Activated CD8-positive, alpha-beta memory T cell treated with anti-CD3 and anti-CD28 coated beads for 1 hour (primary cell): ENCODE measurements at places on chromosomes 5 and 9.

DNA sequence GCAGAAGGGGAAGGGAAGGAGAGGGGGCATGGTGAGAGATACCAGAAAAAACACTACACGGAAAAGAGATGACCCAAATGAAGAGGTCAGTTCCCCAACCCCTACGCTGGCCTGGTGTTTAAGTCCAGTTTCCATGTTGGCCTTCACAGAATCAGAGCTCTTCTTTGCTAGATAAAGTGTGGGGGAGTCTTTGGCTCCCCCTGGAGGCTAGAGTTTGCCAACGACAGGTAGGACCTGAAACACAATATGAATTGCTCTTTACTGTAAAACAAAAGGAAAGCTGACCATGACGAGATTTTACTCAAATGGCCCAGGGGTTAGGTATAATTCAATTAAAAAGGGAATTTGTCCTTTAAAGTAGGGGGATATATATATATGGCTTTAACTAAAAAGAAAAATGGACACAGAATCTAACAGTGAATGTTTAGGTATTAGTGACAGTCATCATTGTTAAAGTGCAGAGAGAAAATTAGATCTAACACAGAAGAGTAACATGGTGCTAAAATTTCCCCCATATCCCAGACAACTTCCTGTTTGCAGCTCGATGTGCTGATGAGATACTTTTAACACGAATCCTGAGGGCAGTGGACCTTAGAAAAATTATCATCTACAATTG is 92.0 kb downstream of the SV2C start:
- peak; percentile 33 for DNase-seq

DNA sequence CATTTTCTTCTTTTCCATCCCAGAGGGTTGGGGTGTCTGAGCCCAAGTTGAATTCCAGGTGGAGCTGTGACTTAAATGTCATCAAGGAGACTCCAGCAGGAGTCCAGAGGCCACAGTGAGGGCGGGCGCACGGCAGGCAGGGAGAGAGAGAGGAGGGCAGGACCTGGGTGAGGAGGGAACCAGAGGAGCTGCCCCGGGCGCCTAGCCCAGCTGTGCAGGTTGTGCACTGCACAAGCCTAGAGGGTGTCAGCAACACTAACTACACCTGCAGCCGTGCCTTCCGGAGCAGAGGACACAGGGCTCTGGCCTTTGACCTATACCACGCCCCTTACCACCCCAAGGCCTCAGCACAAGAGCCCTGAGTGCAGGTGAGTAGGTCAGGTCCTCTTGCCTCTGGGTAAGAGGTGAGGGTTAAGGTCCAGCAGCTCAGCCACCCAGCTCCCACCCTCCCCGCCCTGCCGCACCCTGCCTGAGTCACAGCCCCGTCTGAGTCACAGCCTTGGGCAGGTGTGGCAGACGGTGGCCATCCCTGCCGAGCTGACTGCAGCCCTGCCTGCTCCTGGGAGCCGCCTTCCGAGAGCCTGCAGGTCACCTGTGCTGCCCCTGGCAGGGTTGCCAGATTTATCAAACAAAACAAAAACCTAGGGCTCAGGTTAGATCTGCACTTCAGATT is 6.4 kb upstream of the AGPAT2 start:
- DNase-seq: no peak

DNA sequence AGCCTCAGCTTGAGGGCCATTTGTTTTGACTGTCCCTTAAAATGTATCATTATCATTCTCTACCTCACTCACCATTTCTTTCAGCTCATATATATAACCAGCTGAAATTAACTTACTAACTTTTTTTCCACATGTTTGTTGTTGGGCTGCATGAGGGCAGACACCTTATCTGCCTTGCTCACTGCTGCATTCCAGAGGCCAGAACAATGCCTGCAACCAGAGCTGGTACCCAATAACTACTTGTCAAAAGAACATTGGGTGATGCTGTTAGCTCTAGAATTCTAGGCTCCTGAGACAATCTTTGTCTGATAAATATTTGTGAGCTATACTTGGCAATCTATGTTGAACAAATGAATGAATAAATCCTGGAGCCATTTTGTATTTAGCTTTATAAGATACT is 68.3 kb downstream of the HTR4 start:
- DNase-seq: no peak

DNA sequence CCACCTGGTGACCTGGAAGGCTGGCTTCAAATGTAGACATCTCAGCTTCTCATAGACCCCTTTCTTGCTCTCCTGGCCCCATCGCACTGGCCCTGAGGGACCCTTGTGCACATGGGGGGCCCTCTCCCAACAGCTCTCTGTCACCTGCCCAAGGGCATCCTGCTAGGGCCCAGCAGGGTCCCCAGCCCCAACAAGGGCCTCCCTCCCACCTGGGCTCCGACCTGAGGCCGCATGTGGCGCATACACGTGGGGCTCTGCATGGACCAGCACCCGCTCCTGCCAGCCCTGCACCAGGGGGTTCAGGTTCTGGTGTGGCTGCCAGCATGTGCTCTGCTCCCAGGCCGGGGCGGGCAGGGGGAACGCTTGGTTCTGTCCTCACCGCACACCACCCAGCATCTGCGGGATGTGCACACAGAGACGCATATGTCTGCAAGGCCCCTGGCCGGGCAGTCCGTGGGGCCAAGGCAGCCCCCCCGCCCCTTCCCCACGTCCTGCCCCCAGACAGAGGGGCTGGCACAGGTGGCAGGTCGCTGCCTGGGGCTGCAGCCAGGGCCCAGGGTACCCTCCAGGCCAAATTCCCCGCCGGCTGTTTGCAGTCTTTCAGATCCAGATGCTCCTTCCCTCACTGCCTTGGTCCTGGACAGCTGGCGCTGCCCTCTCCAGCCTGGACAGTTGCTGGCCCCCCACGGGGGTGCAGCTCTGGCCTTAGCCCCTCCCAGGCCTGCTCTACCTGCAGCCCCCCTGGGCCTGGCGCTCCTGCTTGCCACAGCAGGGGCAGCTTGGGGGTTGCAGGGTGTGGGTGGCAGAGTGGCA is 17.9 kb upstream of the NRARP start:
- no peak for DNase-seq

GRCh38 chr9:92158097-92158601 is 42.9 kb upstream of the SPTLC1 start:
- no peak for DNase-seq

DNA sequence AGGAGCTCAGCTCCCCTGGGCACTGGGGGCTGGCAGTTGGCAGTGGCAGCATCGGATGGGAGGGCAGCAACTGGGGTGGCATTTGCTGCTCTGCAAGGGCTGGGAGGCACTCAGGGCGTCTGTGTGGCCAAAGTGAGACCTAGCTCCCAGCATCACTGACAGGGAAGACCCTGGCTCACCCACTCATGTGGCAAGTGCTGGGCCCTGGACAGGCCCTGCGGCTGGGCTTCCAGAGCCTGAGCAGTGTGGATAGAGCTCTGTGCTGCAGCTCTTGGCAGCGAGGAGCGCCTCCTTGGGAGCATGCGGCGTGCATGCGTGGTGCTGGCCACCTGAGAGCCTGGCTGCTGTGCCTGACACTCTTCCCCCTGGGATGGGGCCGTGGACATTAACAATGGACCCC is 10.2 kb downstream of the CEP72 start:
- DNase-seq: no peak

DNA sequence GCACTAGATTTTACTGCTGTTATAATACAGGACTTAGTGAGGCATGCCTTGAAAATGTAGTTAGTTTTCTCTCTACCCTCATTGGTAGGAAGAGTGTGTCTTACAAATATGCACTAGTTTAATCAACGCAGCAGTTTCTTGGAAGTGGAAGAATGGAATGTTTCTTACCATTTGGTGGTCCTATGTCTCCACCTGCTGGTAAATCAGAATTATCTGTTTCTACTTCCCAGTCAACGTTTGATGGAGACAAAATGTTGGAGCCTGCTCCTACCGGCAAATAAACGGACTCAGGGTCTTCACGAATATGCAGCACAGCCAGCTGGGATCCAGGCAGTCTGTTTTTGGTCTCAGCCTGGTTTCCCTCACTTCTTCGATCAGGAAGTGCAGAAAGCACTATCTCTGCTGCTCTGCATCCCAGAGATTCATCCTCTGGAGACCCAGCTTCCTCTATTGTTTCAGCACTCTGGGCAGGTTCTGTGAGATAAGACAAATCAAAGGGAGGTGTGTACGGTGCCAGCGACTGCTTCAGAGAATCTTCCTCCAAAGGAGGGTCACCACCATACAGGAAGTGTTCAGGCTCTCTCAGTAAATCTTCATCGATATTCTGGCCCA is 59.5 kb upstream of the PCA3 start:
- no peak for DNase-seq

DNA sequence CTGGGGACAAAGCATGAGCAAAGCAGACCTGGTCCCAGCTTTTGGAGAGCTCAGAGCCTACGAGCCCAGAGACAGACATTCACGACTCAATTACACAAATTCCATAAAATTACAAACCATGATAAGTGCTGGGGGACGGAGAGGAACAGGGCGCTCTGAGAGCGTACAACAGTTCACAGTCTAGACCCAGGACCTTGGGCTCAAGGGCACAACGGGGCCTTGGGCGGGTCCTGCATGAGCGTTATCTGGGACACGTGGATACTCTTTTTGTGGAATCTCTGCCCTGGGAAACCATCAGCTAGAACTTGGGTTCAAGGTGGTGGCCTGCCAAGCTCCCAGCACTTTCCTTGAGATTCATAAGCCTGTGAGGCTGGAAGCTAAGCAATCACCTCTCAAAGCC is 9.4 kb upstream of the ANXA6 start:
- DNase-seq: no peak

DNA sequence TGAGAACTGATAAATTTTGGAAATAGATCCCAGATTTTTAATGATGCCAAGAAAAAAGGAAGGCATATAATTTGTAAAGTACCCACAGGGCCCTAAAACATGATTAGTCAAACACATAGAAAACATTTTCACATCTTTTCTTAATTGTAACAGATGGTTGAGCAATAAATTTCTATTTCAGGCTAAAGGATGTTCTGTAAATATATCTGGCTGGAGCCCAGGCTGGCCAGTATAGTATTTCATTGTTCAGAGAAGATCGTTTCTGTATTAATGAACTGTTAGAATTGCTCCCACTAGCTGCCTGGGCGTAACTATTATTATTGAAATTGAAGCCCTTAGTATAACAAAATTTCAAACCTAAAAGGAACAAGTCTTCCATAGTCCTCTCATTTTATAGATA is 105.3 kb upstream of the SMC2 start:
- no peak for DNase-seq

DNA sequence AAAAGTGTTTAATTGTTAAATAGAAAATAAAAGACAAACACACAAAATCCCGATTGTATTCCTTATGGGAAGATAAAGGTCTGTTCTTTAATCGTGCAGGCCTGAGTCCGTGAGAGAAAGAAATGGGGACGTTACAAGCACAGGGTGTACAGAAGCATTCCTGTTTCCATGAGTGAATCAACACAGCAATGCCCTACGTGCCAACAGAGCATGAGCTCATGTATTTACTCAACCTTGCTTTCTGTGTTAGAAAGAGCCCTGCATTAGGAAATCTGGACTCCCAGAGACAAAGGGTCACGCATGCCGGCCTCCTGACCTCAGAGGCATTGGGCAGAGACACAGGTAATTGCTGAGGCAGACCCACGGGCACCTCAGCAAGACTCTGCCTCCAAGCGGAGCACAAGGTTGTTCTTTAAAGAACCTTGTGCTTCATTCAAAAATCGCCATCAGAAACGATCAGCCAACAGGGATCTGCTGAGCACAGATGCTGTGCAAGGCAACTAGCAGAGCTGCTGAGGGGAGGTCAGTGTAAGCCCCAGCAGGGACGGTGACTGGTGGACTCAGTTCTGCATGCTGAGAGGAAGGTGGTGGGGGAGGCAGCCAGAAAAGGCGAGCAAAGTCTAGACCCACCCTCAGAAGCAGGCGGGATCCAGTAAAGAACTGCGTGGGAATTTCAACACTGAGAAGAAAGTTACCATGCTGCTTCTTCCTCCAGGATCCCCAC is 101.0 kb downstream of the TLE1 start:
- no peak for DNase-seq

DNA sequence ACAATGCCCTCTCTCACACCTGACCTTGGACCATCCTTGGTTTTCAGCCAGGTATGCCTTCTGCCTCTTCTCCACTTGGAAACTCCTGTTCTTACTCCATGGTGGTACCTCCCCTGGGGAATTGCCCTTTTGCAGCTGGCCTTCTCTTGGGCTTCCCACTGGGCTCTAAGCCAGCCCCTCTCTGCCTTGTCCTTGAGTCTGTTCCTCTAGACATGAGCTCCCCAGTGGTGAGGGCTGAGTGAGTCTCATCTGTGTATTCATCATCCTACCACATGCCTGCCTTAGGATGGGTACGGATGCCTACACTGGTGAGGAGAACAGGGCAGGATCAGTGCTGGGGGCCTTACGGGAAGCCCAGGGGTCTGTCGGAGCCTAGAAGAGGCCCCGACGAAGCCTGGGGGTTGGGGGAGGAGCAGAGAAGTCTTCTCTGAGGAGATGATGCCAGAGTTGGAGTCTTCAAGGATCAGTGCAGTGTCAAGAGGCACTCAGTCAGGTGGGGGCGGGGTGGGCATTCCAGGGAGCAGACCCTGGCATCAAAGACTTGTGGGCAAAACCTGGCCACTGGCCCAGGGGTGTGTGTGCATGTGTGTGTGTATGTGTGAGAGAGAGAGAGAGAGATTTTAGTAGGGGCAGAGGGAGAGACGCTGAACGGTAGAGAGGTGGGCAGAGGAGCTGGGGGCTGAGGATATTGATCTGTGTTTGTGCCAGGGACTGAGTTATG is 5.2 kb upstream of the CRB2 start:
- no peak for DNase-seq

- DNase-seq: no peak
These were observed 116.1 kb downstream of the ARL15 start for GRCh38 chr5:54194318-54194717.

DNA sequence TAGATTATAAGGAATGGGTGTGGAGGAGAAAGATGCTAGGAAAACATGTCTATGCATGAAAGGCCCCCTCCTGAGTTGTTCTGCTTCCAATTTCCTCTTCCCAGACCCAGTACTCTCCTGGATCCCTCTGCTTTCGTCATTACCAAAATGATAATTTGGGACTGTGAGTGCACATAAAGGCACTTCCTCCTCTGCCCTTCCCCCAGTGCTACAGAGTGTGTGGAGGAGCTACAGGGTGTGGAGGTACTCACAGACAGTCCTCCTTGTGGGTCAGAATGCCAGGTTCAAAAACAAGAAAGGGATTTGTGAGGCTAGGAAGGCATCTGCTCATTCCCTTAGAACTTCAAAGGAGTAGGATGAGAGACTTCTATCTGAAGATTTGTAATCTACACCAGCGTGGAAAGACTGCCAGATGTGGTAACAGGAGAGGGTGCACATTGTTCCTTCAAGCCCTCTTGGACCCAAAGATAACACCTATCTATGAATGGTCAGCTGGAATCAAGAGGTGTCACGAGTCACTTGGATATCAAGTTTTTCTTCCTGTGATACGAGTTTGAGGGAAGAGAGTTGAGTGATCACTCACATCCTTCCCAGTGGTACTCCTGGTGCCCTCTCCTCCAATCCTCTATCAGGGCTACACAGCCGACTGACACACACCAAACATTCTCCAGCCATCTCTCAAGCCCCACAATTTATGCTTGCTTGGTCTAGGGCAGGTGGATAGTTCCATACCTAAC is 201.1 kb downstream of the EPB41L4A start:
- no peak for DNase-seq

DNA sequence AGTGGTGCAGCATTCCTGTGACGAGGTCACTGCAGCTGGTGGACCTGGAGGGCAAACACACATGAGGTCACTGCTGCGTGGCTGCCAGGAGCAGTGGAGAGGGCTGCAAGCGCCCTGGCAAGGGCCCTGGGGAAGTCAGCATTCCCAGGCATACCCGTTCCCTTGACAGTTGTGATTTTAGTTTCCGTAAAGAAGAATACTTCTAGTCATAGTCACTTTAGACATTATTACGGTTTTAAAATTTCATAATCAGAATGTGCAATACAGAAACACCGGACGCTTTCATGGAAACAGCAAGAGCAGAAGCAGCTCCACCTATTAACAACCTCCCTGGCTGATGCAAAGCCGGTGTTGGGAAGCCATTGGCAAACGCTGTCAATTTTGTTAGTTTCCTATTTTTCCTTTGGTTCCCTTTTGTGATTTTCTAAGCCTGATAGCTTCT is 129.8 kb downstream of the GADD45G start:
- no peak for DNase-seq
